Stimulated activated naive CD4-positive, alpha-beta T cell treated with Interleukin-2 at 50 U/mL for 16 hours (primary cell): ENCODE measurements at places on chromosomes 6 and 20.

- DNase-seq, result no peak
Observed at GRCh38 chr6:48973491-48973890, 489.6 kb downstream of the MMUT start.

GRCh38 chr20:50200482-50201104, 10.0 kb downstream of the CEBPB start:
- DNase-seq, result no peak

GRCh38 chr20:16828666-16829305, 80.6 kb downstream of the OTOR start:
- no peak for DNase-seq

GRCh38 chr20:33609504-33609903, 52.6 kb upstream of the C20orf144 start:
- DNase-seq, result no peak

DNA sequence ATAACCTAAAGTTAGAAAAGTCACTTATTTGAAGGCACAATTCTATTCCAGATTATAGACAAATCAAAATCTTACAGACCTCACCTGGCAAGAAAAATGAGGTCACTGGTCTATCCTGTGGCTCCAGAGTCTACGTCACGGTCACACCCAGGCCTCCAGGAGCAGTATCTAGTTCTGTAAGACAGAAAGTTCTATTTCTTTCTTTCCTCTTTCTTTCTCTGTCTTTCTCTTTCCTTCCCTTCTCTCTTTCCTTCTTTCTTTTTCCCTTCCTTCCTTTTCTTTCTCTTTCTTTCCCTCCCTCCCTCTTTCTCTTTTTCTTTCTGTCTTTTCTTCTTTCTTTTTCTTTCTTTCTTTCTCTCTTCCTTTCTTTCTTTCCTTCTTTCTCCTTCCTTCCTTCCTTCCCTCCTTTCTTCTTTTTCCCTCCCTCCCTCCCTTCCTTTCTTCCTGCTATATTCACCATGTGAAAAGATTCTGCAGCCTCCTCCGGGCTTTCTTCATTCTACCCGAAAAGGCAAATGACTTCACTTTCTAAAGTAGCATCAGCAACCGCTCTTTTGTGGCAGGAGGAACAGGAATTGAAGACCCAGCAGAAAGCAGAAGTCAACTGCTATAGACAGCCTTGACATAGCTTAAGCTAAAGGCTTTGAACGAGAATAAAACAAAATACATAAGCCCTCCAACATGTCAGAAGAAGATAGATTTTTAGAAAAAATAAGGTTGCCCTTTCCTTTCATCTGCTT, 83.9 kb upstream of the SIRPG start:
- DNase-seq, result no peak

GRCh38 chr6:97049253-97050011, 124.9 kb downstream of the KLHL32 start:
- DNase-seq, result peak; percentile 13

DNA sequence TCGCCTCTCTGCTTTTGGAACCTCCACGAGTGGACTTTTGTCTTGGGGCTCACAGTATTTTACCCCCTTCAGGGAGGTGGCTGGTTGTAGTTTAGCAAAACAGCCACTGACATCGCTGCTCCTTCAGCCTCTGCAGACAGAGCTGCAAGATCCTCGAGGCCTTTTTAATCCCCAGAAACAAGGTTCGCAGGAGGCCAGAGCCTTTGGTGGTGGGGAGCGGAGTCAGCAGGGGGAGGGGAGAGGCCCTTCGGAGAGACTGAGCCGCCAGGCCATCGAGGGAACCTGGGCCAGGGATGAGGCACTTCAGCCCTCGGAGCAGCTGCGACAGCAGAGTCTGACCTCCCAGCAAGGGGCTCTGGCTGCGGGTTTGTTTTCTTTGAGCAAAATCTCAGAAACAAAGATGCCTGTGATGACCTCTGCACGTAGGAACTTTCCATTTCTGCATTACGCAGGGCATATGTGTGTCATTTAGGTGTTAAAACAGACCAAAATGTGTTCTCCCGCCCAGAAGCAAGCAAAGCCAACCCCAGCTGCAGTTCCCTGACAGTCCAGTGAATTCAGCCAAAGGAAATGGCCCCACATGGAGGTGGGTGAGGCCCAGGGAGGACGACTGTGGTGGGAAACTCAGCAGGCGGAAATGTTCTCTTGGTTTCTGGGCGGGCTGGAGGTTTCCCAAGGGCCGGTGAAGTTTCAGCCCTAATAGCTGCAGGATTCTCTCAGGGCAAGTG, 171.2 kb upstream of the SULF2 start:
- no peak for DNase-seq

DNA sequence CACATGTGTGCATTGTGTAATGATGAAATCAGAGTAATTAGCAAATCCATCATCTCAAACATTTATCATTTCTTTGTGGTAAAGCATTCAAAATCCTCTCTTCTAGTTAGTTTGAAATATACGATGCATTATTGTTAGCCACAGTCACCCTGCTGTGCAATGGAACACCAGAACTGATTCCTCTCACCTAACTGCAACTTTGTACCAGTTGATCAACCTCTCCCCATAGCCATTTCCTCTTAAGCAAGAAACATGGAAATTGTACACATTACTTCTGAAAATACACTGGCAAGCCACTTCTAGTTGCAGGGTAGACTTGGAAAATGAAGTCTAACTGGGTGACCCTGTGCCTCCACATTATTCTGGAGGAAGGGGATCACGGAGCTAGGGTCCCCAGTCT, 58.1 kb upstream of the ESR1 start:
- no peak for DNase-seq
